ENCODE measurements at places on chromosomes 12 and 14.

GRCh38 chr12:15597125-15597830 is 191.9 kb downstream of the EPS8 start:
- no peak for DNase-seq

- no peak for DNase-seq
Measured at GRCh38 chr12:87365423-87365822, 663.8 kb downstream of the C12orf50 start.

- DNase-seq = no peak
Measured at GRCh38 chr14:44369401-44370123, 137.5 kb downstream of the FSCB start.

DNA sequence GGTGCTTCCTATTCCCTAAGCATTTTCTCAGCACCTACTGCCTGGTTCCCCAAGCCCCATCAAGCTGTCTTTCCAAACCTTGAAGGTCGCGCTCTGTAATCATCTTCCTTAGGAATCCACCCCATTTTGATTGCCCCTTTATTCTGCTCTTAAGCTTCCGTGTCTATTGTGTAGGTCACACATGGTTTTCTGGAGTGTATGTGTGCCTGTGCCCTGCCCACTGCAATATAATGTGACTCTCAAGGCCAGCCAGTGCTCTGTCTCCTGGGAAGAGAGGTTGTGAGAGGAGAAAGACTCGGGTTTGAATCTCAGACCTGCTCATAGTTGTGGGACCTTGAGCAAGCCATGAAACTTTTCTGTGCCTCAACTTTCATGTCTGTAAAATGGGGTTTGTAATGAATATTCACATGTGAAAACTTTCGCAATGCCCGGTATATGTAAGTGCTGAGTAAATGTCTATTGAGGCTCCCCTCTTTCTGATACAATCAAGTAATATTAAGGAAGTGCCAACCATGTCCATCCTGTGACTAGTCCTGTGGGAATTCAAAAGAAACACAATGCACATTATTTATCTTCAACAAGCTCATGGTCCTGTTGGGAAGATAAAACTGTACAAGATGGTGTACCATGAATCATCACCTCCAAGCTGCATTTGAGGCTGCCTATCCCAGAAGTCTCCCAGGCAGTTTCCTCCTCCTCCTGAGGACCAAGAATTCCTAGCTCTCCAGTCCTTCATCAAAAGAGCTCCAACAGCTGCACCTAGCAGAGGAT is 774 bp upstream of the KRT75 start:
- DNase-seq = no peak

DNA sequence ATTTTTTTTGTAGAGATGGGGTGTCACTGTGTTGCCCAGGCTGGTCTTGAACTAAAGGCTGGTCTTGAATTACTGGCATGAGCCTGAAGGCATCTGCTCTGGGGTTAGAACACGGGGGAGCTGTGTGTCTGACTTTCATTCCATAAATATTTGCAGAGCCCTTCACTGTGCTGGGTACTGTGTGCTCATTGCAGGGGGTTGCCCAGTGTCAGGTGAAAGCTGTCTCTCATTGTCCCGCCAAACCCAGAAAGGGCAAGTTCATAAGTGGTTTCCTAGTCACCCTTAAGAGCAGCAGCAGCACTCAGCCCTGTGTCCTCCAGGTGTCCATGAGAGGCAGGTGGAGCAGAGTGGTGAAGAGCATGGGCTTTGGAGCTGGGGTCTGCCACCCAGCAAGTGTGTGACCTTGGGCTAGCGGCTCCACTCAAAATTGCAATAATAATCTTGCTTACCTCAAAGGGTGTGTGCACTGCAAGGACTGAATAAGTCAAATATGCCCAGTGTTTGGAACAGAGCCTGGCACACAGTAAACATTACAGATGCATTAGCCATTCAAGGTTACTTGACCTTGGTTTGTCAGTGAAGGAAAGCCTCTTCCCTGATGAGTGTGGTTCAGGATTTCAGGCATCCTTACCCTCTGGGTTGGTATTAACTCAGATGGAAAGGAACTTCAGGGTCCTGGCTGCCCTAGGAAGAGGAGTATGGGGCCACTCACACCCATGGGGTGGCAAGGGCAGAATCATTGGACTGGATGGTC is 4.4 kb upstream of the SMIM41 start:
- no peak for DNase-seq

DNA sequence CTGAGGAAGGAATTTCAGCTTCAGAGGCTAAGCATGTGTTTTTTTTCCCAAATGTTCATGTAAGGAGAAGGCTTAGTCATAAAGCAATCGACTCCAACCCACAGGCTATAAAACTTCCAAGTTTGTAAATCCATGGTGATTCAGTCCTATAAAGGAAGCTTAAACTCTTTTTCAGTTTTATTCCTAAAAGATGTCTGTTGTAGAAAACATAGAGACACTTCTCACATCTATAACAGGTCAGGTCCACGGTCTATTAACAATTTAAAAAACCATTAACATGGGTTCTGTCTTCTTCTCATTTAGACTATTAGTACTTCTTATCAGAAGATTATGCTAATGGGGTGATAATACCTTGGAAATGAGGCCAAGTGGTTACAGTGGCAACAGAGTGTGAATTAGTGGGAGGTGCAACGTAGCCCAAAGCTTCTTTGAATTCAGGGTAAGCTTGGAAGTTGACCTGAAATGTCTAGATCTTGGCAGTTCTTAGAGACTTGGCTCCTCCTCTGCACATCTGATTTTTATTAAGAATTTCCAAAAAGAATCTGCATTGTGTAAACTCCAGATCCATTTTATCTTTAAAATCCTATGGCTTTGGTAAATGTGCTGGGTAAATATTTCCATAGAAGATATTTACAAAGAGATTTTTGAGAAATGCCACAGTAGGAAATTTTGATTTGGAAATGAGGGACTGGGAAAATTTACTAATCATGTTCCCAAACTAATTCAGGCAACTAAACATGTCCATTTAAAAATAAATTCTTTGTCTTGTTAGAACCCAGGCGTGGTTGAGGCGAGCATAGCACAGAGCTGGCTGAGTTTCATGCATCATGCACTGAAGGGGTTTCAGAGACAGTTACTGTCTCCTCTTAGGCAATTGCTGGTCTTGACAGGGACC is 86.4 kb downstream of the EML1 start:
- DNase-seq = peak; percentile 72

DNA sequence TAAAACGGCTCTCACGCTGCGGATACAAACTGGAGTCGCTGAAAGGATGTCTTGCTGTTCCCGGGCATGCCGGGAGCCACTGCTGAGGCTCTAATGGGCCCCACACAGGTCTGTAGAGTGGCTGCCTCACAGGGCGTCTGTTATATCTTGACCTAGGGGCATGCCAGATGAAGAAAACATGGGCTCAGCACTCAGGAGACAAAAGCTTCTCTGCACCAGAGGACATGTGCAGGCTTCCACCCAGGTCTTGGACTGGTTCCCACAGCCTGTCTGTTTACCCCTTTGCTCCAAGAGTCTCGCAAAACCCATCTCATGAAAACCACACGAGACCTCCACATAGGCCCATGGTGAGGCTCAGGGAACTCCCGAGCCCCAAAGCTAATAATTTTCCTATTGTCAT is 134.2 kb downstream of the RPS29 start:
- no peak for DNase-seq

DNA sequence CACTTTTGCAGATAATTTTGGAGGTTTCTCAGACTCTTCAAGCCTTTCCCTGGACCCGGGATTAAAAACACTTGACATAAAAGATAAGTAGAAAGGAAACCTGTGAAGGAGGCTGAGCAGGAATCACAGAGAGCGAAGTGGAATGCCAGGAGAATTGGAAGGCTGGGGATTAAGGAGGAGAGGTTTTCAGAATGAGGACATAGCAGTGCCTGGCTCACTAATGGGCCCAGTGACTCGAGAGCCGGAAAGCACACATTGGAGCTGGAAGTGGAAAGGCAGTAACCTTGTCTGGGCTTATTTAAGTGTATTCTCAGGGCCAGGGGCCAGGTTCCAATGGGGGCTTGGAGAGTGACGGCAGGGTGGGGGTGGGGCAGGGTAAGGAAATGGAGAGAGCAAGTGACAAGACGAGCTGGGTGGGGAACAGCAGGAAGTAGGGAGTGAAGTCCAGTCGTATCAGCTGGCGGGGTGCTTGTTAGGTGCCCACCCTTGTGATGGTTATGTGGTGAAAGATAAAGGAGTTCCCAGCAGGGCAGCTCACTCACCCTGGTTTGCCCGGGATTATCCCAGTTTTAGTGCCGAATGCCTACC is 13.1 kb downstream of the EVL start:
- no peak for DNase-seq

GRCh38 chr14:31933716-31934115 is 143.4 kb upstream of the ARHGAP5 start:
- DNase-seq = no peak

- DNase-seq = no peak
Measured at GRCh38 chr12:120141336-120141735, 24.8 kb upstream of the RAB35 start.

GRCh38 chr12:53120685-53121525 is 17.6 kb downstream of the SOAT2 start:
- no peak for DNase-seq

GRCh38 chr12:75404231-75404630 is 13.3 kb downstream of the GLIPR1L2 start:
- no peak for DNase-seq
